ENCODE measurements at places on chromosomes 12 and 14.
A peak's percentile ranks its signal among the peaks of the same experiment; 100 is the strongest.

GRCh38 chr14:74491956-74492775 lies 939 bp downstream of the NPC2 start:
- DNase-seq, result no peak

GRCh38 chr12:49054096-49054495 lies 6.5 kb downstream of the KMT2D start:
- DNase-seq, result no peak

GRCh38 chr12:7628381-7628961 lies 37.2 kb downstream of the APOBEC1 start:
- no peak for DNase-seq

- DNase-seq, result no peak
These were observed 100.7 kb downstream of the APAF1 start for GRCh38 chr12:98745578-98746391.

DNA sequence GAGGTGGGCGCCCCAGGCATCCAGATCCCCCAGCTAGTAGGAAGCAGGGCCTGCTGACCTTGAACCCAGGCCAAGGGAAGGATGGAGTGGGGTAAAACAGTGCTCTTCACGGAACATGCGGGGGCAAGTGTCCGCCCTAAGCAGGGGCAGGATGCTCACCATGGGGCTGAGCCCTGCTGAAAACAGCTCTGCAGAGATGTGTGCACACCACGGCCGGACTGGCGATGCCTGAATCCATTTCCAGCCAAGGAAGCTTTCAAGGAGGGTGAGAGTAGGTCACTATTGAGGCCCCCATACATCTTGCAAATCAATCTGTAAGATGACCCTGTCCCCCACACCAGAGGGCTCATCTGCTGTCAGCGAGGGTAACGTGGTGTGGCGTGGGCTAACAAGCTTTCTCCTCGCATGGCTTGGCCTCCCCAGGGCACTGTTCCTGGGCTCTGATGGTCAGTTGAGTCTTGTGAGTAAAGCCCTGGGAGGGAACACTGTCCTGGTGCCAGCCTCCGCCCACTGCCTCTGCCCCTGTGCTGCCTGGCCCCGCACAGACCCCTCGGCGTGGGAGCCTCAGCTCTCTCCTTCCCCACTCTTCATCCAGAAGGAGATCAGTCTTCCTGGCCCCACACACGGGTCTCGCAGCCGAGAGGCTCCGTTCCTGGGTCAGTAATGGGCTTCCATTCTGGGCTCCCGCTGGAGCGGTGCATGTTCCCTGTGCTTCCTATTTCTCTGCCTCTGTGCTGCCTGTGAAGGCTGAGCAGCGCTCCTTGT lies 69.1 kb downstream of the CCDC92 start:
- DNase-seq, result no peak

DNA sequence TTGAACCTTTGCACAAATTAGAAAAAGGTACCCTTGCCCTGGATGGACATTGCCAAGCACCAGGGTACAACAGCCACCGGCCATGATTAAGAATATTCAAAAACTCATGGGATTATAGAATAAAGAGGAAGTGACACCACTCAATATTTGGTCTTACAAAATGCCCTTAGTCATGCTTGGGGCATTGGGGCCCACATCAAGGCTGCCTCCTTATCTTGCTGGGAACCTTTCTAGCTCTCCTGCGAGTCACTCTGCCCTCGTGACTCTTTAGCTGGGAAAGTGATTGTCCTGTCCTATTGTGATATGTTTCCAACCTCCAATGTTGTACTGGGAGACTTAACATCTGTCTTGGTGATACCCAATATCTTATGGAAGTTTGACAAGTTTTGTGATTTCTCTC lies 57.8 kb downstream of the GTF2A1 start:
- no peak for DNase-seq

GRCh38 chr12:58349161-58349560 lies 407.8 kb downstream of the ATP23 start:
- DNase-seq, result no peak

DNA sequence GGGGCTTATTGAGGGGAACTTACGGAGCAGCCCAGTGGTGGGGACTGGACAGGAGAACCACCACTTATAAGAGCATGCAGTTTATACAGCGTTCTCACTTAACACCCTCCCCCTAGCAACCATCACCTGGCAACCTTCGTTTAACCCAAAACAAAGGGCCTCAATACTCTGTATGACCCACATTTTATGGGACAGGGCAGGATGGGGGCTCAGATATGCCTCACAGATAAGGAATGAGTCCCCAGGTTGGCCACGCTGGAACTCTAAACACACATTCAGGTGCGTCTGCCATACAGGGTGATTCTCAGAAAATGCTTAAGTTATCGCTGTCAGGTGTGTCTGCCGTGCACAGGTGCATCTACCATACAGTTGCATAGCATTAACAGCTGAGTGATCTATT lies 99.2 kb downstream of the GCH1 start:
- DNase-seq, result no peak

DNA sequence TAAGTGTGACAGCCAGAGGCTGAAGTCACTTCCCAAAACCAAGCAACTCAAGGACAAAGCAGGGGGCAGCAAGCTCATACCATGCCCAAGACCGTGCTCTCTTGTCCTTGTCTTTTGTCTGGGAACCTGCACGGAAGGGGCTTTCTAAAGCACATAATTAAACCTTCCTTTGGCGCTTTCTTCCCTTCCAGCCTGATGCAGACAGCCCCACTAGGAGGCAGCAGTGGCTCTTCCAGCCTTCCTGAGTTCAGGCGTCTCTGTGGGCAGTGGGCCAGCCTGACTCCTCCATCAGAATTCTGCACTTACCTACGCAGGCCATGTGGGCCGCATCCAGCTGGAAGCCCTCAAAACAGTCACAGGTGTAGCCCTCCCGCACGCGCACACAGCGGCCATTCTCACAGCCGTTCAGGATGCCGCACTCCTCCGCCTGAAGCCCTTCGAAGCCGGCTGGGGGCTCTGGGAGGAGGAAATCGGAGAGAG lies 7.6 kb downstream of the ISCA2 start:
- DNase-seq, result peak; percentile 83

DNA sequence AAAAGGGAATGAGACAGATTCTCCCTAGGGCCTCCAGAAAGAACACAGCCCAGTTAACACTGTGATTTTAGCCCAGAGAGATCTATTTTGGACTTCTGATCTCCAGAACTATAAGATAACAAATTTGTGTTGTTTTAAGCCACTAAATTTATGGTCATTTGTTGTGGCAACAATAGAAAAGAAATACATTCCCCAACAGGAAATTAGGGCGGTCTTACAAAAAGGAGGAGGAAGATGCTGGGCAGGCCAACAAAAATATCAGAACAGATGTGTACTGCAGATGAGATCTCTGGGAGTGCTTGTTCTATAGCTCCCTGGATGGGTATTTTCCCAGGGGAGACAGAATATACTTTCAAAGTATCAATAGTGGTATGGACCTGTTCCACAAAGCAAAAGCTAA lies 32.0 kb upstream of the SOCS2 start:
- no peak for DNase-seq

- DNase-seq, result no peak
These were observed 61.2 kb upstream of the STXBP6 start for GRCh38 chr14:25111061-25111601.

DNA sequence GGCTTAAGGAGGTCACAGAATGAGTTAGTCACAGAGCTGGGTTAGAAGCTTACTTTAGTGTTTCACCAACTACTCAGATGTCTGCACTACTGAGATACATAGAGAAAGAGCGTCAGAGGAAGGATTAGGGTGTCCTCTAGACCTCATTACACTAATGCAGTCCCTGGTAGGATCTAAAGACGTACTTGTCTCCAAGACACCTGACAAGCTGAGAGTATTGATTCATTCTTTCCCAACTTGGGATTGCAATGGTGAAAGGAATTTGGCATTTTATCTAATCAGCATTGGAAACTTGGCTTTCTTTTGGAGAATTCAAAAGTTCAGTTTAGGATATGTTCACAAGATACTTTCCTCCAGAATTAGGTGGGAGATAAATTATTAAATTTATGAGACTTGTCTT lies 402.1 kb downstream of the ZFP36L1 start:
- no peak for DNase-seq

- peak; percentile 91 for DNase-seq
These were observed at the start of gene YAF2 for GRCh38 chr12:42238240-42239140. TSS of gene YAF2 (minus strand) at chr12:42238248. CDS start at chr12:42238180, 68 bp downstream.

- no peak for DNase-seq
These were observed 74.9 kb upstream of the SLCO1C1 start for GRCh38 chr12:20620261-20620660.

- DNase-seq, result no peak
These were observed 3.4 kb upstream of the C3AR1 start for GRCh38 chr12:8069582-8069981.

- DNase-seq, result no peak
These were observed 7.5 kb downstream of the HIP1R start for GRCh38 chr12:122842505-122843405.

- no peak for DNase-seq
These were observed 5.5 kb upstream of the SELPLG start for GRCh38 chr12:108638997-108639822.

- DNase-seq, result no peak
These were observed 85.6 kb downstream of the NT5DC3 start for GRCh38 chr12:103755425-103755824.

- peak; percentile 84 for DNase-seq
These were observed 274.7 kb downstream of the EGLN3 start for GRCh38 chr14:33676135-33676566.

- DNase-seq, result no peak
These were observed 20.2 kb downstream of the CCDC177 start for GRCh38 chr14:69554500-69554899.
